Common myeloid progenitor, CD34-positive (primary cell): ENCODE measurements at places on chromosomes 1 and 21.

DNA sequence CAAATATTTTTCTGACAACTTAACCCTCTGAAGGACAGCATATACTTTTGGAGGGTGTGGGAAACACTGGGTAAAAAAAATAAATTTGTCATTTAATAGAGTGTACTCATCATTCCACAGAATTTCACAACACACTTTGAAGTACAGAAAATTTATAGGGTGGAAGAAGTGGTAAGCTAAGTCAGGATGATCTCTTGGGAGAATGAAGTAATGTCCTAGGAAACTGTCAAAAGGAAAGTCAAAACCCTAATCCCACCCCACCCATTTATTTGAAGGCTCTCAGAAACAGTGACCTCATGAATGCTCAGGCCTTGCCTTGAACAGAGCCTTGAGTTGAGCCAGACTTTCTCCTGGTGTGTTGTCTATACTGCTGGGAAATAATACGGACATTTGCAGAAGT, 7.3 kb upstream of the UAP1 start:
- DNase-seq, result no peak

DNA sequence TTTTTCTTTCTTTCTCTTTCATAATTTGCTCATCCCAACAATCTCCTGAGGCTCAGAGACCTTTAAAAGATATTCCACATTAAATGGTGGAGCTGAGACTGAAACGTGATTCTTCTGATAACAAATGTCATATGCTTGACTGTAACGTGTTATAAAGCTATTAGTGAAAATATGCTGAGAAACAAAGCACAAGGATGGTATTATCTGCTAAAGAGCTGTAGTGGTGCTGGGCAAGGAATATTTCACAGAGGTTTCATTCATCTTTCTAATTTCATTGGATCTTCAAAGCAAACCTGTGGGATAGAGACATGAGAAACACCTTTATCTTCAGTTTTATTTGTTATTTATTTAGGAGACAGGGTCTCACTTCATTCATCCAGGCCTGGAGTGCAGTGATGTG, 98.1 kb upstream of the WLS start:
- no peak for DNase-seq

DNA sequence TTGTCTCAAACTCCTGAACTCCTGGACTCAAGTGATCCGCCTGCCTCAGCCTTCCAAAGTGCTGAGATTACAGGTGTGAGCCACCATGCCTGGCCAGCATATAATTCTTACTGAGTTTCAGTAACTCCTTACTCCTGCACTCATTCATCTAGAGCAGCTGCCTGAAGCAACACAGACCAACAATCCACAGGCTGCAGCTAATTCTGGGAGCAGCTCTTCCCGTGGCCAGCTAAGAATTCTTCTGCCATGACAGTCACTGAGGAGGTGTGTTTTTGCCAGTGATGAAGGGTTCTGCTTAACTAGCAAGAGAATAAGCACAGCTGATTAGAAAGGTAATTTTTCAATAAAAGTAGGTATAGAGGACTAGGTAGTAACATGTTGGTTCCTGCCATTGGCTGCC, 5.4 kb downstream of the VTCN1 start:
- no peak for DNase-seq

GRCh38 chr21:44450402-44450801, 4.9 kb upstream of the LRRC3 start:
- no peak for DNase-seq

DNA sequence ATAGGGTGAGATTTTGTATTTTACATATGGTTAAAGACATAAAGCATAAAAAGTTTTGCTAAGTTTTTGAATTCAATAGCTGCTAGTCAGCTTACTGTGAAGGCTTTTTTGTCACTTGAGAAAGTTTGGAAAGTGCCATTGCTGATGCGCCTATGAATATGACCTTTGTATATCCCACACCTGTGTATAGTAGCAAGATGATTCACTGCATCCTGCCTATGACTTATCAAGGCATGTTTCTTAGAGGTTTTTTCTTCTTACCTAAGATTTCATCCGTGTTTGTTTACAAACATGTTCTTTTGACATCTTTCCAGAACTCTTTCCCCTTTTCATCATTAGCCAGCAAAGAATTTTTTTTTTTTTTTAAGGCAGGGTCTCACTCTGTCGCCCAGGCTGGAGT, 51.5 kb downstream of the PRKAA2 start:
- DNase-seq, result no peak

GRCh38 chr1:221182791-221183533, 303.7 kb downstream of the HLX start:
- peak; percentile 82 for DNase-seq

DNA sequence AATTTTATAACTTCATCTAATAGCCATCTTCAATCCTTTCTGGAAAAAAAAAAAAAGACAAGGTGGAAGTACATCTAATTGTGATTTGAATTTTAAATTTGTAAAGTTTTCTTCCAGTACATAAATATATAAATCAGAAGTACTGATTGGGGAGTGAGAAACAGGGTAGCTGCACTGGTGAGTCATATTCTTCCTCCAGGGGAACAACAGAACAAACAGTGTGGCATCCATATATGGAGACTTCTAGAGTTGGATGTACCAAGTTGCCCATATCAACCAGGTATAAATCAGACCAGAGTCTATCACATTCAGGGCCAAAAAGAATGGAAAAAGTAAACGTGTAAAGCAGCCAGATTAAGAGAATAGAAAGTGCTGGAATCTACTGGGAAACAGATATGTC, 66.0 kb upstream of the NRIP1 start:
- no peak for DNase-seq

GRCh38 chr1:76425201-76426145, 350.9 kb downstream of the ST6GALNAC3 start:
- peak; percentile 27 for DNase-seq

- no peak for DNase-seq
These were observed at the start of gene PLA2G5 for GRCh38 chr1:20069874-20070273. Gene PLA2G5, plus strand, starts transcription at chr1:20070194. Its CDS starts 14,637 bp downstream, at chr1:20084831.

DNA sequence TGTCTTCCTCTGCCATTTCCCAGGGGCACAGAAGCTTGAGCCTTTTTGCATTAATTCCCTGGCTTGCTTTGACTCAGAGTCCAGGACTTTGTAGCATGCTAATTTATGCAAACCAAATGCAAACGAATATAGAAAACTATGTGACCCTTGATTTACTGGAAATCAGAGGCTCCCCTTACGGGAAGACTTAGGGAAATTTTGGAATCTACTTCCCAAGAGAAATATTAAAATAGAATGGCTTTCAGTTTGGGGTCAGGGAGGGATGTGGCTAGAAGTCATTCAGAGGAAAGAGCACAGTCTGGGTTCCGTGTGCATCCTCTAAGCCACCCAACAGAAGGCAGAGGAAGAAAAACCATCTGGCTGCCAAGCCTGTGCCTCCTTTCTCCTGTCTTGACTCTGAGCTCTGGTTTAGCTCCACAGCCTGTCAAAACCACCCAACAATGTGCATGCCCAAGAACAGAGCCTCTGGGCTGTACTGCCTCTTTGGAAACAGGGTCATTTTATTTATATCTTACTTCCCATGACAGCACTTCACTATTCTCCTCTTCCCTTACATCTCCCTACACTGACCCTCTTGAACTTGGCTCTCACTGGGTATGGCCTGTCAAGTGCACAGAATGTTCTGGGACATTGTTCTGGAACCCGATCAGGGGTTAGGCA, 30.1 kb downstream of the ATF3 start:
- no peak for DNase-seq

GRCh38 chr21:25997788-25998611, 172.6 kb downstream of the APP start:
- DNase-seq, result no peak

DNA sequence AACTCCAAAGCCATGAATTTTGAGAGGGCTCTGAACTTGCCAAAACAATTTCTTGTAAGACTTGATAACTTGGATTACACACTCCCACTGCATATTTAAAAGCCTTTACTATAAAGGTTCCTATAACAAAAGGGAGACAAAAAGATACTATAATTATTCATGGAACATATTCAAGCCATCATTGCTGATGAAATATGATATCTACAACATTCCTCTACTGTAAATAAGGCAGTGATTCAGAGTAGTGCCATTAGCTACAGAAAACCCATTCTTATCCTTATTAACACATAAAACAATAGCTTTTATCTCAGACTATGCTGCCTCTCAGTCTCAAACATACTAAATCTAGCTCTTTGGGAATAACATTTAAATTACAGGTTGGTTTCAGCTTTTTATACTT, 675.5 kb upstream of the CXADR start:
- no peak for DNase-seq

- no peak for DNase-seq
These were observed 255.2 kb downstream of the COL11A1 start for GRCh38 chr1:102853136-102853535.

GRCh38 chr1:93710499-93711453, 29.1 kb upstream of the BCAR3 start:
- no peak for DNase-seq

- DNase-seq, result peak; percentile 8
These were observed 6.9 kb upstream of the SLC35D1 start for GRCh38 chr1:67060811-67061218.

DNA sequence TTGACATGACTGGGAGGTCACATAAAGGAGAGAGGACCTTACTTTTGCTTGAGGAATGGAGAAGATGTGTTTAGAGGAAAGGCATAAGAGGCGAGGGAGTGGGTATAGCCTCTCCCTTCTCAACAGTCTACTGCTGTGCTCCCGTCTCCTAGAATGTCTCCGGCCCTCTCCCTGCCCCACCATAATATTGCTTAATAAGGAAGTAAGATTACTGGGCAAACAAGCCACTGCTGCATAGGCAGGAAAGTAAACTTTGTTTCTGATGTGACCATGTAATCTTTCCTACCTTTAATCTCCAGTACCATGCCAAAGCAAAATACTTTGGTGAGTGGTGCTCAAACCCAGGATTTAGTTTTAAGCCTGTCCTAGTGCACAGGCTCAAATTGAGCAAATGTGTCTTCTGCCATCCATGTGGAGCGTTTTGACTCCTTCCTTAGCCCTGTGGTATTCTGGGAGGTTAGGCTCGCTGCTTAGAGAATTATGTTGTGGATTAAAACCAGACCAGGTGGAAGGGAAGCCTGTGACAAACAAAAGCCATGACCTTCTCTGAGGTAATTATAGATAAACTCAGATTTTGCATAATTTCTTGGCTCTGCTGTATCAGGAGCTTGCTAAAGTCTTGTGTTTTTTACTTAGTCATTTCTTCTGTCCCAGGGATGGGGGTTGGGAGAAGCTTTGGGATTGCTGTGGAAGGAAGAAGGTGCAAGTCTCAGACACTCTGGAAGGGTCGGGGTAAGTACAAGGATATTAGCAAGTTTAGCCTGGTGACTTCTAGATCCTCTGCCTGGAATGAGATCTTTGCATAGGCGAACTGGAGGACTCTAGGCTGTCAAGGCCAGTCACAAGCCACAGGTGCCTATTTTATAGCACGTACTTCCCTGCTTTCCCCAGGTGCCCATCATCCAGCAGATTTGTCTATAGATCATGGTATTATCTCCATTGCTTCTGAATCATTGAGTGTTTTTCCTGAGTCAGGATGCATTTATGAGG, 34.5 kb upstream of the DIPK1A start:
- DNase-seq, result no peak

DNA sequence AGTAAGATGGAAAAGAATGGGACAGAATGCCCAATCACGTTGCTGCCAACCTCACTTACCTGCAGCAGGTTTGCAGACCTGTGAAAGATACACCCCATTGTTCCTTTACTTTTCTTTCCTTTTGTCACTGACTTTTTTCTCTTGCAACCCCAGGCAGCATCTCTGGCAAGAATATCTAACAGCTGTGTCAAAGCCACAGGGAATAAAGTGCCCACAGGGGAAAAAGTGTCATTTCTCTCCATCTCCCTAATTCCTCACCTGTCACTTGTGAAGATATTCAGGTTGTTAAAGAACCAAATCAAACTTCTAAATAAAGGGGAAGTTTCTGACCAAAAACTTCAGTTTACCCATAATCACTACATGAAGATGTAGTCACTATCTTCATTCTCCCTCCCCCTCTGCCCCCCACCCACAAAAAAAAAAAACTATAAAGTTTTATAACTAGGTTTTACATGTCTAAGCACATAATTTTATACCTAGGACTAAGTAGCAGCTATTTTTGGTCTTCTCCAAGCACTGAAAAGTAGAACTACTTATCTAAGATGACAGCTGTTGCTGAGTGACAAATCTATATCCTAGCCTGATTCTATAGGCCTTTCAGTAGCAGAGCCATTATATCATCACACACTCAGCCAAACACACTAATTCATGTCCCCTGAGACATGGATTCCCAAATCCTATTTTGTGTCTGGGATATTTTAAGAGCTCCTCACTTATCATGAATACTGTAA, 54.9 kb downstream of the TBX15 start:
- no peak for DNase-seq

- no peak for DNase-seq
These were observed 318.9 kb upstream of the PBX1 start for GRCh38 chr1:164240081-164240480.

DNA sequence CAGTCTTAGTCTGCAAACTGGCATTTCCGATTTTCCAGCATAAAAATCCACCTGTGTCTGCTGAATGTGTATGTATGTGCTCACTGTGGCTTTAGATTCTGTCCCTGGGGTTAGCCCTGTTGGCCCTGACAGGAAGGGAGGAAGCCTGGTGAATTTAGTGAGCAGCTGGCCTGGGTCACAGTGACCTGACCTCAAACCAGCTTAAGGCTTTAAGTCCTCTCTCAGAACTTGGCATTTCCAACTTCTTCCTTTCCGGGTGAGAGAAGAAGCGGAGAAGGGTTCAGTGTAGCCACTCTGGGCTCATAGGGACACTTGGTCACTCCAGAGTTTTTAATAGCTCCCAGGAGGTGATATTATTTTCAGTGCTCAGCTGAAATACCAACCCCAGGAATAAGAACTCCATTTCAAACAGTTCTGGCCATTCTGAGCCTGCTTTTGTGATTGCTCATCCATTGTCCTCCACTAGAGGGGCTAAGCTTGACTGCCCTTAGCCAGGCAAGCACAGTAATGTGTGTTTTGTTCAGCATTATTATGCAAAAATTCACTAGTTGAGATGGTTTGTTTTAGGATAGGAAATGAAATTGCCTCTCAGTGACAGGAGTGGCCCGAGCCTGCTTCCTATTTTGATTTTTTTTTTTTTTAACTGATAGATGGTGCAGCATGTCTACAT, 2.5 kb upstream of the OLFML3 start:
- peak; percentile 70 for DNase-seq

- DNase-seq, result no peak
These were observed 115.5 kb downstream of the KCNK2 start for GRCh38 chr1:215198021-215198420.

DNA sequence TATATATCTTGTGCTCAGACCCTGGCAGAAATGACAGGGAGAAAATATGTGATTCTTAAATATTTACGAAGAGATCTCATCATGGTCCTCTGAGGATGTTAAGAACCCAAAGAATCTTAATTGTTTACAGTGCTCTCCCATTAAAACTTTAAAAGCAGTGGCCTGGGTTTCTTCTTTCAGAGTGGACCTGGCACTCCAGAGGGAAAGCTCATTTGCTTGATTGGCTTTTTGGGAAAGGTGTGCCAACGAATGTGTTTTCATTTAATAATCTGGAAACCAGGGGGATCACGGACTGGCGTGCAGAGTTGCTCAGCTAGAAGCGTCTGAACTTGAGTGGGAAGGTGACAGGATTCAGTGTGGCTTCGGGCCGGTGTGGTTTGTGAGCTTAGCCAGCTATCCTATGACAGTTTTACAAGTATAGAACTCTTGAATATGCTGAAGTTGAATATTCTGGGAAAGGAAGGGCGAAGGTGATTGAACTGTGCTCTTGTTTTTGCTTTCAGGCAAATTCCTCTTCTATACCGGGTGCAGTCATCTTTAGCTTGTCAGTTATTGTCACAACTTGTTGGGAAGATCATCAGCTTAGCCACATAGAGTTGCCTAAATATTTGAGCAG, 154.8 kb downstream of the C1orf21 start:
- no peak for DNase-seq
